CD4-positive, alpha-beta T cell treated with Interleukin-2 at 100 ng/mL for 4 hours (primary cell): ENCODE measurements at places on chromosomes 7 and 10.
A peak's percentile ranks its signal among the peaks of the same experiment; 100 is the strongest.

GRCh38 chr10:18666810-18667209 lies 7.6 kb downstream of the ARL5B start:
- DNase-seq, result no peak

GRCh38 chr7:107167483-107168232 lies 1.1 kb upstream of the HBP1 start:
- peak; percentile 62 for DNase-seq

DNA sequence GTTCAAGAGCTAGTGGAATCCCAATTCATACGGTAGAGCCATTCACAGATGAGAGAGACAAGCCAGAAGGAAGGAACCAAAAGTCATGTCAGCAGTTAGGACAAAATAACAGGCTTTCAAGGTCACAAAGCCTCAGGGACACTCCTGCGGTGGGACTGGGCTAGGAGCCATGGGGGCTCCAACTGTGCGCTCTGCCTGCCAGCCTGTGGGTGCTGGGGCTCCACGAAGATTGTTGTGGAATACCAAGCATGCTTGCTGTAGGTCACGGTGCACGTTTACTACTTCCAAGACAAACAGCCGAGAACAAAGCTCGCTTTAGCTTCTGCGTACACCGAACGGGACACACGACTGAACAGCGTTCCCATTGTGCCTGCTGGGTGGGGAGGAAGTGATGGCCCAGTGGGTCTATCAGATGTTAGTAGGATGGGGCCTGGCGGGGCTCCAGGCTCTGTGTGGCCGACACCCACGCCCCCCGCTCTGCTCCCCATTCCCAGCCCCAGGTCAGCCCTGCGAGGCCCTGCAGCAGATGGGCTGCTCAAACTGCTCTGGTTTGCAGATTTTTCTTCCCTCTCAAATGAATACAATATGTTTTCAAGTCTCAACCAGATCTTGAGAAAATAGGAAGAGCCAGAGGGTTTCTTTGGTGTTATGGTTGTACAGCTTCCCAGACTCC lies 158.9 kb downstream of the EGFR start:
- DNase-seq, result no peak

GRCh38 chr7:150356265-150356897 lies 12.2 kb upstream of the REPIN1 start:
- peak; percentile 56 for DNase-seq
